ENCODE measurements at places on chromosomes 1 and 21. TPM values are rescaled to one million over a fixed set of nuclear protein-coding genes. Genes with fewer than 3 reads are reported as not detected.

- no peak overlapping the region for H3K27ac ChIP-seq
- no peak for DNase-seq
- peaks cover 5% of the 10 kb centered on the region for H3K4me1 ChIP-seq
- H3K27me3 ChIP-seq: peaks cover 2% of the 10 kb centered on the region
- no peak overlapping the region for H3K4me3 ChIP-seq
These were observed 62.7 kb upstream of the NBL1 start for GRCh38 chr1:19581381-19581780.

DNA sequence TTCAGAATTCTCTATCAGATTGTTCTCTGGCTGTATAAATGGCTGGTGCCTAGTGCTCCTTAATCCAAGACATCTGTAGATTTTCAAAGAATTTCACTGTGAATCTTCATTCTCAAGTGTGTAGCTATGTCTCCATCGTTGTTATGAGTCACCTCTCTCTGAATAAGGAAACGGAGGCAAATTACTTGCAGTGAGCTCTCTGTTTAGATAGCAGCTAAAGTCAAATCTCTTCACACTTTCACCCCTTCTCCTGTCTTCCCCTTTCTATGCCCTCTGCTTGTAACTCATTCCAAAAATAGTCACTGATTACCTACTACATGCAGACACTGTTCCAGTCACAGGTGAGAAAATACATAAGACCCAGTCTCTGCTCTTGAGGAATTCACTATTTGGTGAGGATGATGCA is 39.7 kb downstream of the CHML start:
- H3K27ac ChIP-seq: no peak overlapping the region
- DNase-seq: no peak
- peaks cover 7% of the 10 kb centered on the region for H3K4me1 ChIP-seq

Gene FAM131C
- total RNA-seq: 0.38 TPM

Gene LCE6A
- total RNA-seq: not detected

GRCh38 chr1:30362603-30362990 is 360.8 kb downstream of the MATN1 start:
- H3K36me3 ChIP-seq: no peaks in the 10 kb centered on the region
- no peaks in the 10 kb centered on the region for H3K4me1 ChIP-seq
- DNase-seq: no peak
- peaks cover 2% of the 10 kb centered on the region for H3K27me3 ChIP-seq

Gene BLZF1
- 11.2 TPM for total RNA-seq

Gene FAM110D
- 0.09 TPM for total RNA-seq

- H3K36me3 ChIP-seq: peaks cover 1% of the 10 kb centered on the region
- no peak overlapping the region for H3K4me3 ChIP-seq
- H3K27ac ChIP-seq: no peak overlapping the region
- no peaks in the 10 kb centered on the region for H3K4me1 ChIP-seq
These were observed 18.5 kb downstream of the CCN1 start for GRCh38 chr1:85599076-85599491.

DNA sequence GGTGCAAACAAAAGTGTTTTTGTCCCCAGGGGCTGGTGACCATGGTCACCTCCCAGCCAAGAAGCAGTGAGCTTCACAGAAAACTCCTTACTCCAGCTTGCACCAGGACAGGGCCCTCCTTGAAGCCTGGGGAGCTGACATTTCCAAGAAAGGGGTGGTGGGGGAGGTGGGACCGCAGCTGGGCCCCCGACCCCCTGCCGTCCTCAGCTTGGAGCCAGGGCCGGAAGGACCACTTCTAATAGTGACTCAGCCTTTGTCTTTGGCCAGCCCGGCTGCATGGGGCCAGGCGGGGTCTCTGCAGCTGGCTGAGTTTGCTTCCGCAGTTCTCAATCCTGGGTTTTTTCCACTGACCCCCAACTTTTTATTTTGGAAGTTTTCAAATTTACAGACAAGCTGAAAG is 136.5 kb upstream of the POU3F1 start:
- no peaks in the 10 kb centered on the region for H3K27me3 ChIP-seq
- no peak overlapping the region for H3K27ac ChIP-seq
- no peaks in the 10 kb centered on the region for H3K36me3 ChIP-seq
- no peak overlapping the region for H3K4me3 ChIP-seq
- no peaks in the 10 kb centered on the region for H3K4me1 ChIP-seq

DNA sequence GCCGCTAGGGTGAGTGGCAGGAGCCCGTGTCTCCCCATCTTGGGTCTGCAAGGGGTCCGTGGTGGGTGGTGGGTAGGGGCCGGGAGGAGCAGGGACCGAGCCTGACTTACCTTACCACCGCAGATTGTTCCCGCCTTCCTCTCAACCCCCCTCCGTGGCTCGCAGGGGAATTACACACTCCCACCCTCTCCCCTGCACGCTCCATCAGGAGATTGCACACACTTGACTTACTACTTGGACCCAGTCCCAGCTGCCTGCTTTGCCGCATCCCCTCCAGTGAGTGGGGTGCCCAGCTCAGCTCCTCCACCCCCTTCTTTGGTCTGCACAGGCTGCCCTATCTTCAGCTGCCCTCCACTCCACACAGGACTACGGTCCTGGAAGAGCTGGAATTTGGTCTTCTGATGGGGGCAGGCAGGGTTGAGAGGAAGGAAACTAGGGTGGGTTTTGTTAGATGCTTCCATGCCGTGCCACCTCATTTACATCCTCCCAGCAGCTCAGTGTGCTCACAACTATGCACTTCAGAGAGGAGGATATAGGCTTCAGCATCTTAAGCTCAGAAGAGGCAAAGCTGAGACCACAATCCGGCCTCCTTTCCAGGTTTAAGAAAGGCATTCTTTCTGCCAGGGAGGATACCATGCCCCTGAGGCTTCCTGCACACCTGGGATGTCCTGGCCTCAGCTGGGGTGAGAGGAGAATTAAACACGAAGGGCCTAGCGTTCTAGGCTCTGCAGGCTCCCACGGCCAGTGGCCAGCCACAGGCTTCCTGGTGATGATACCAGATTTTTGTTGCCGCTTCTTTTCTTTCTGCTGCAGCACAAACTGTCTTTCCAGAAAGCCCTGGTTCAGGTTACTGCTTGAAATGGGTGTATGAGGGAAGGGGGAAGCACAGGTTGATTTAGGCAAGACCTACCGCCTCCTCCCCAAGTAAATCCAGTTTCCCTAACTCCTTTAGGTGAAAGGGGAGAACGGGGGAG is 2.3 kb downstream of the KCNC4 start:
- H3K27me3 ChIP-seq: peaks cover 7% of the 10 kb centered on the region
- H3K4me1 ChIP-seq: peaks cover 48% of the 10 kb centered on the region
- H3K4me3 ChIP-seq: peak overlapping the region; percentile 85
- no peak for DNase-seq

- H3K36me3 ChIP-seq: no peaks in the 10 kb centered on the region
- no peaks in the 10 kb centered on the region for H3K4me1 ChIP-seq
- no peak overlapping the region for H3K4me3 ChIP-seq
- no peak overlapping the region for H3K27ac ChIP-seq
- peak; percentile 93 for DNase-seq
These were observed 11.8 kb upstream of the RAB3B start for GRCh38 chr1:52002038-52002917.

Gene CHIA
- total RNA-seq: not detected

- no peak overlapping the region for H3K4me3 ChIP-seq
- no peaks in the 10 kb centered on the region for H3K36me3 ChIP-seq
- H3K27me3 ChIP-seq: peaks cover 7% of the 10 kb centered on the region
- DNase-seq: no peak
These were observed 95.1 kb downstream of the TAS1R2 start for GRCh38 chr1:18764362-18764761.

GRCh38 chr1:183588827-183589226 is 1.4 kb downstream of the NCF2 start:
- H3K27me3 ChIP-seq: no peaks in the 10 kb centered on the region
- H3K27ac ChIP-seq: peak overlapping the region; percentile 75
- H3K4me1 ChIP-seq: peaks cover 50% of the 10 kb centered on the region
- H3K36me3 ChIP-seq: peaks cover 8% of the 10 kb centered on the region

Gene VWA5B1
- not detected for total RNA-seq

DNA sequence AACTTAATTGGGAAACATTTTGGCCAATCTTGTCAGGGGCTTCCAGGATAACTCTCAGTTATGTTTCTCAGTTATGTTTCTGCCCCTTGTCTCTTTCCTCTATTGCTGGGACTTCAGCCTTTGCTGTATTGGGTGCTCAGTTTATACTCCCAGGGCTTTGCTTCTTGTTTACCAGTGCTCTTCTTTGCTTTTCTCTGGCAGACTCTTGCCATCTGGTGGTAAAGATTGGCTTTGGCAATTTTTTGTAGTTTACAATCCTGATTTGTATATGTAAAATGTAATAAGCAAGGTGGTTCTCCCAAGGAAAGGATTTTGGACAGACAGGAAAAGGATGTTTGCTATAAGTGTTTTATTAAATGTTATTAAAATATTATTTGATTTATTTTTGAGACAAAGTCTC is 37.9 kb downstream of the FABP3 start:
- H3K27me3 ChIP-seq: no peaks in the 10 kb centered on the region
- H3K27ac ChIP-seq: no peak overlapping the region
- no peak overlapping the region for H3K4me3 ChIP-seq
- peaks cover 3% of the 10 kb centered on the region for H3K36me3 ChIP-seq
- H3K4me1 ChIP-seq: no peaks in the 10 kb centered on the region
- peak; percentile 64 for DNase-seq

Gene RUNX1
- 100 TPM for total RNA-seq

DNA sequence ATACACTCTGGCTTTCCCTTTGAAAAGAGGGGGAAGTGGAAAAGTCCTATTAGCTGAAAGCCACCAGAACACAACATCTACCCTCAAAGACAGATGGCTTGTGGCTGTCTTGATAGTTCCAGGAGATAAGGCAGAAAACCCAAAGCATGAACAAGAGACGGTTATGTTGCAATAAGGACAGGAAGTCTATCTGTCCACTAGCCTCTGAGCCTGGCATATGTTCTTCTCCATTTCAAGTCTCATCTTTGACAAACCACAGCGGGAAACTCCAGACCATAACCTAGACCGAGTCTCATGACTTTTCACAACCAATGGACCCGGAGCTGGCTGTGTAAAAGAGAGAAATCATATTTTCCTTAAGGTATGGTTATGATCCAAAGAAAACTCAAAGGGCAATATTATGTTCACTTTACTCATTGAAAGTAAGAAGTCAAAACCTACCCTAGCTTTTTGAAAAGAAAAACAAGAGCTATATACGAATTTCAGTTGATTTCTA is 33.8 kb downstream of the DUSP10 start:
- peak; percentile 89 for DNase-seq
- H3K27me3 ChIP-seq: no peaks in the 10 kb centered on the region
- H3K36me3 ChIP-seq: peaks cover 36% of the 10 kb centered on the region
- H3K4me3 ChIP-seq: peak overlapping the region; percentile 56
- H3K4me1 ChIP-seq: peaks cover 60% of the 10 kb centered on the region
- peak overlapping the region; percentile 90 for H3K27ac ChIP-seq

- H3K27ac ChIP-seq: no peak overlapping the region
- H3K4me1 ChIP-seq: no peaks in the 10 kb centered on the region
- no peaks in the 10 kb centered on the region for H3K27me3 ChIP-seq
- DNase-seq: no peak
- H3K4me3 ChIP-seq: no peak overlapping the region
These were observed 675.1 kb upstream of the CXADR start for GRCh38 chr21:16837721-16838120.

Gene DNAI4
- 0.26 TPM for total RNA-seq

Gene OR6K3
- not detected for total RNA-seq

DNA sequence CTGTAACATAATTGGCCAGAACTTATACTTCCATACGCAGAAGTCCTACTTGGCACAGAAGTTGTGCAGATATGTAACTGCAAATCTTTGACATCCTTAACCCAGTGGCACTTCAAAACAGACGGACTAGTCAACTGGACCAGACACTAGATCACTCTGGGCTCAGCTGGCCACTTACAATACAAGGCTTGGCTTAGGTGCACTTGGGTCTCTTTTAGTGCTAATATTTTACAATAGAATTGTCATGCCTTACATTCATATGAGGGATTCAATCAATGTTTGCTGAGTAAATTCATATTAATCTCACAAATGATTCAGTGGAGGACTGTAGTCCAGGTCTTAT is 20.1 kb downstream of the XKR8 start:
- H3K4me3 ChIP-seq: no peak overlapping the region
- no peak overlapping the region for H3K27ac ChIP-seq
- no peak for DNase-seq
- no peaks in the 10 kb centered on the region for H3K27me3 ChIP-seq

Gene PRDX6
- 131 TPM for total RNA-seq

DNA sequence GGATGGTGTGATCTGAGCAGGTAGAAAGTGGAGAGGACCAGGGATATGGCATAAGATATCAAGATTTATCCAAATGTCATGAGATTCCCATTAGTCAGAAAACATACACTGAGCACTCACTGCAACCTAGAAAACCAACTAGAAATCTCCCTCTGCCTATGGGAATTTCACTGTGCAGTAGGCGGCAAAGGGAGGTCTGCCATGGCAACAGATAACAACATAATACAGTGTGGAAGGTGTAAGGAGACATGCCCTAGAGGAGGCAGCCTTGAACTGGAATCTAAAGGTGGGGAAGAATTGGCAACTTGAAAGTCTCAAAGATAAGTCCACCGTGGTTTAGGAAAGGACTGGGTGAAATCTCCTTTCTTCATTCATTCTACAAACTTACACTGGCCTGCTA is 238.4 kb downstream of the ATG4C start:
- H3K4me1 ChIP-seq: no peaks in the 10 kb centered on the region
- DNase-seq: no peak
- no peak overlapping the region for H3K4me3 ChIP-seq

- peaks cover 3% of the 10 kb centered on the region for H3K36me3 ChIP-seq
- peak overlapping the region; percentile 23 for H3K4me3 ChIP-seq
- H3K27me3 ChIP-seq: peaks cover 11% of the 10 kb centered on the region
- peak; percentile 60 for DNase-seq
- no peak overlapping the region for H3K27ac ChIP-seq
- H3K4me1 ChIP-seq: peaks cover 10% of the 10 kb centered on the region
These were observed 116.9 kb upstream of the TIAM1 start for GRCh38 chr21:31460980-31461379.

Gene TMEM53
- total RNA-seq: 4.5 TPM

GRCh38 chr1:231177226-231177625 is 15.4 kb downstream of the TRIM67 start:
- H3K4me1 ChIP-seq: peaks cover under 1% of the 10 kb centered on the region
- H3K27me3 ChIP-seq: peaks cover 51% of the 10 kb centered on the region
- DNase-seq: no peak

GRCh38 chr1:119962296-119962968 is 66.1 kb upstream of the ADAM30 start:
- H3K4me3 ChIP-seq: no peak overlapping the region
- H3K27me3 ChIP-seq: no peaks in the 10 kb centered on the region
- peaks cover 7% of the 10 kb centered on the region for H3K4me1 ChIP-seq
- H3K27ac ChIP-seq: no peak overlapping the region

Gene GUCA2A
- not detected for total RNA-seq

DNA sequence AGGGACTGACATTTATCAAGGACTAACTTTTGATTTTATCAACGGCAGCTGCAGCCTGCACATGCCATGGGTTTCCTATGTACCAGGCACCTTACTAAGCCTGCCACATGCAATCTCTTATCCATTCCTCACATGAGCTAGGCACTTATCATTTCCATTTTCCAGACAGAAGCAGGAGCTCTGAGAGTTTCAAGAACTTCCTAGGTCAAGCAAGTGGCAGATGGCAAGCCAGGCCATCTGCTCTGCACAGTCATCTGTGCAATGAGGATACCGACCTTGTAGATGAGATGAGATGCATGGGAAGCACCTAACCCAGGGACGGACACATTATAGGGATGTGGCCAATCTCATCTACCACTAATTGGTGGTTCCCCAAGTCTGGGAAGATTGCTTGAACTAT is 339.4 kb upstream of the USP24 start:
- H3K27ac ChIP-seq: no peak overlapping the region
- no peaks in the 10 kb centered on the region for H3K27me3 ChIP-seq
- H3K4me1 ChIP-seq: no peaks in the 10 kb centered on the region
- no peak overlapping the region for H3K4me3 ChIP-seq
- DNase-seq: no peak
